ENCODE measurements at places on chromosomes 2 and 18.

DNA sequence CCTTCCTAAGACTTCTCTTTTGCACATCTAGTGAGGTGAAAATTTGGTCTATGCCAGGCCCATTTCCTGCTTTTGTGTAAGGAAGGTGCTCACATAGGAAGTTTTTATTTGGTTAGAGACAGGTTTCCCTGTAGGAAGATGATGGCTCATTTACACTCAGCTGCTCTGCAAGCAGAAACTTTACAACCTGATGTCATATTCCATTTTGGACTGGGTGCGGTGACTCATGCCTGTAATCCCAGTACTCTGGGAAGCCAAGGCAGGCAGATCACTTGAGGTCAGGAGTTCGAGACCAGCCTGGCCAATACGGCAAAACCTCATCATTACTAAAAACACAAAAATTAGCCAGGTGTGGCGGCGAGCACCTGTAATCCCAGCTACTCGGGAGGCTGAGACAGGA lies 35.8 kb downstream of the CASP10 start:
- DNase-seq, result no peak

DNA sequence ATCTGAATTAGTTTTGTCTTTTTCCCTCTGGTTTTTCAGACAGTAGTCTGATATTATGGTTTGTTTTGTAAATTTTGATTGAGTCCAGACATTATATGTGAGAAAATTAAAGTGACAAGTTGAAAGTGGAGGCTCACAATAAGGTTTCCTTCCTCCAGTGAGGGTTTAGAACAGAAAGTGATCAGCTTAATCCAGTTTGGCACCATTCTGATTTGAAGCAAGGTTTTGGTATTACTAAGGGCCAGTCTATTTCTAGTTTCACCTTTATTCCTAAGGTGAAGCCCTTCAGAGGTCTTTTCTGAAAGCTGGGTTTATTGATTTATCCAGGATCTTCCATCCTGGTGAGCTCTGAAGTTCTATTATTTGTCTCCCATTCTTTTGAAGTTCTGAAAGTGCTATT lies 68.7 kb downstream of the CDC42EP3 start:
- no peak for DNase-seq

DNA sequence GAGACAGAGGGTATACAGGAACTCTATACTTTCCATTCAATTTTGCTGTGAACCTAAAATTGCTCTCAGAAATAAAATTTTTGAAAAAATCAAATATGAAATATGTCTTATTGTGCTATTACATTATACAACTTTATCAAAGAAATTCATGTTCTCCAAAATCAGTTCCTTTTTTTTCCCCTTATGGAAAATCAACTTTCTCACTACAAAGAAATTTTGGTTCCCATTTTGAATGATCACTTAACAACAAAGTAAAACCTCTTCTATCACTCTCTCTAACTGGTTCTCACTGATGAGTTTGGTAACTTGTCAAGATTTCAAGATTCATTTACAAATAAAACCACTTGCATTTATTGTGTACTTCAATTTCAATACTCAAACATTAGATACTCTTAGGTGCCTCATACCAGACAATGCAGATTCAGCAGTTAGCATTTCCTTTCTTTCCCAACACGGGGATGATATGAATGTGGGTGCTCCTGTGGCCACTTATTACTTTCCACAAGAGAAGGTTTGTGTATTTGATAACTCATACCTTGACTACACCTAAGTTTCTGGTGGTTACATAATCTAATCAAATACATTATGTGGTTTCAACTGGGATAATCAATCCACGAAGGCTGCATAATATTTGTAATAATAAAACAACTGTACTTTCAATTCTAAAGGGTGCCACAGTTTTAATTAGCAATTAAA lies 6.4 kb downstream of the PSME4 start:
- DNase-seq, result peak; percentile 10

- no peak for DNase-seq
Observed at GRCh38 chr2:233593201-233593600, 24.2 kb upstream of the UGT1A8 start.

DNA sequence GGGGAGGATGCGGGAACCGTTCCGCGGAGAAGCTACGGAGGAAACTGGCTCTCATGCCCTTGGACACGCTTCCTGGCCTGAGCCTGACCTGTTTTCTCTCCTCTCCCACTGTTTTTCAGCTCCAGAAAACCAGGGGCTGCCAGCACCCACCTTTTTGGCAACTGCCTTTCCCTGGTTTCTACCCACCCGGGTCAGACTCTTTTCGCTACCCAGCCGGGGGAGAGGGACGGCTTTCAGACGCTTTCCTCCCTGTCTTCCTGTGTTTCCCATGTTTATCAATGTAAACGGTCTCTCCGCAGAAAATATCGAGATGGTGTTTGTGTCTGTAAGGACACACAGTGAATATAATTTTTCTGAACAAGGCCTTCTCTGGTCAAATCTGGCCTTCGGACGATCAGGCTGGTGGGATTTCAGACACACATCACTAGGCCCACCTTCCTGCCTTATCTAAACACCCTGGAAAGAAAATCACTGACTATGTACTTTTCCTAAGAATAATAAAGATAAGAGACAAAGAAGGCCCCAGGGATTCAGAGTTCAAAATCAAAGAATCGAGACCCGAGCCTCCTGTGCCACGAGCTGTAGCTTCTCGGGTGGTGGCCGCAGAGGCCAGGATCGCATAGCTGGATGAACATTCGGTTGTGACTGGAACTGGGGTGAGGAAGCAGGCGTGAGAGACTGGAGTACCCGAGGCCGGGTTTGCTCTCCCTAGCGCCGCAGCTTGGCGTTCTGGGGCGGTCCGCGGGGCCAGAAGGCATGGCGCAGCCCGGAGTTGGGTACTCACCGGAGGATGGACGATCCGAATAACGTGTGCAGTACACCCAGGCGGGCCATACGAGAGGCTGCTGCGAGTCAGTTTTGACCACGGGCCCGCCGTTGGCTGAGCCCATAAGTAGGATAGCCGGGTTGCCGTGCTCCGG lies 1.7 kb downstream of the EN1 start:
- no peak for DNase-seq

GRCh38 chr2:64523666-64524603 lies at the start of gene AFTPH:
Gene AFTPH, plus strand, starts transcription at chr2:64524328. Its CDS starts 27,147 bp downstream, at chr2:64551475.
- peak; percentile 100 for DNase-seq

GRCh38 chr2:226115102-226115831 lies 684.4 kb downstream of the IRS1 start:
- no peak for DNase-seq

GRCh38 chr2:46857871-46858701 lies 57.5 kb downstream of the MCFD2 start:
- no peak for DNase-seq

DNA sequence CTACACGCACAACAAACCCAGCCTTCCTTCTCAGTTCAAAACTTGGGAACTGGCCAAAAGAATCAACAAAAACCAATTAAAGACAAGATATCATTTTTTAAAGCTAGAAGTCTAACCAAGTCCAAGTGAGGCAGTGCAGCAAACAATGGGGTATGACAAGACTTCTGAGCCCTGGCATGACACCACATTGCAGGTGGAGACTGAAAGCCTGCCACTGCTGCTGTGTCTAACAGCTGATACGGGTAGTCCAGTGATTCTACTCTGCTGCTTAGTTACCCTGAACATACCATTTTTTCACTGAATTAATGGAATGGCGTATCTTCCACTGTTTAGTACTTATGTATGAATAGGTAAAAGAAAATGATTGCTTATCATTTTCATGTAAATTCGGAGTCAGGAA lies 47.4 kb upstream of the KIDINS220 start:
- no peak for DNase-seq

DNA sequence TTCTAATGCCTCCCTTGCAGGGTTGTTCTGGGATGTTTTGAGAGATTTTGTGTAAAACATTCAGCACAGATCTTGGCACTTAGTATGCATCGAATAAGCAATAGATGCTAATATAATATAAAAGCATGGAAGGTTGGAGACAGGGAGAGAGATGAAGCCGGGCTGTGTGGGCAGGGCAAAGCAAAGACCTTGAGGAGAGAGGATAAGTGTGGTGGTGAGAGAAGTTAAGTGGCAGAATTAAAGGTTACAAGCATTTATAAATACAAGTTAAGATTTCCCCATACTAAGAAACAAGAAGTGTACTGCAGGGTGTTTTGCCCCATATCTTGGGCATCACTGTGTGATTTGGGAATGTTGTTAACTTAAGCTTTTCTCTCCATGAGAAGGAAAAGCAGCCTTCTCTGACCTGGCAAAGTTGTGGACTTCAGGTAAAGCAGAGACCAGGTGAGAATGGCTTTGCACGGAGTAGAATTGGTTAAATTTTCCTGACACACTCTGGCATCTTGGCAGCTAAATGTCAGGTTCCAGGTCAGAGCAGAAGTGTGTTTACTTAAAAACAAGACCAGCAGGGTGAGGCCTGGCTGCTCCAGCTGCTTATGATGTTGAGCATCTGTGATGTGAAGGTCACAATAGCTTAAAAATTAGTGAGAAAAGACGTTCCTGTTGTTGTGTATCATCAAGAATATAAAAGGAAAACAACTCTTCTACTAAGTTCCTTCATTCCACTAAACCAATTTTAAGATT lies 288.5 kb upstream of the HNMT start:
- no peak for DNase-seq

GRCh38 chr2:238235856-238236255 lies 4.0 kb downstream of the HES6 start:
- DNase-seq, result no peak

DNA sequence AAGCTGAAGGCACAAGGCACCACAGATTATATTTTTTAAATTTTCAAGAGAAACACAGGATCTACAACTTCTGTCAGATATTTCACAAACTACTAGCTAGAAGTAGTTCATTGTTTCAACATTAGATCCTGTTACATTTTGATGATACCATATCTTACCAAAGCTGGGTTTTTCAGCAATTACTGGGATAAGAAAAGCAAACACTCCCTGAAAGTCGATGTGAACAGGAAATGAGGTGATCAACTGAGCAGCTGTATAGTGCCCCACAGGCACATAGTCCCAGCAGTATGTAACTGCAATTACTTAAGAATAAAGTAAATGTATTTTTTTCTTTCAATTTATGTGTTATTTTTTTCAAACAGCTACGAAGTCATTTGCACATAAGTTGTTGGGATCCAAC lies 103.5 kb downstream of the DNER start:
- DNase-seq, result no peak

DNA sequence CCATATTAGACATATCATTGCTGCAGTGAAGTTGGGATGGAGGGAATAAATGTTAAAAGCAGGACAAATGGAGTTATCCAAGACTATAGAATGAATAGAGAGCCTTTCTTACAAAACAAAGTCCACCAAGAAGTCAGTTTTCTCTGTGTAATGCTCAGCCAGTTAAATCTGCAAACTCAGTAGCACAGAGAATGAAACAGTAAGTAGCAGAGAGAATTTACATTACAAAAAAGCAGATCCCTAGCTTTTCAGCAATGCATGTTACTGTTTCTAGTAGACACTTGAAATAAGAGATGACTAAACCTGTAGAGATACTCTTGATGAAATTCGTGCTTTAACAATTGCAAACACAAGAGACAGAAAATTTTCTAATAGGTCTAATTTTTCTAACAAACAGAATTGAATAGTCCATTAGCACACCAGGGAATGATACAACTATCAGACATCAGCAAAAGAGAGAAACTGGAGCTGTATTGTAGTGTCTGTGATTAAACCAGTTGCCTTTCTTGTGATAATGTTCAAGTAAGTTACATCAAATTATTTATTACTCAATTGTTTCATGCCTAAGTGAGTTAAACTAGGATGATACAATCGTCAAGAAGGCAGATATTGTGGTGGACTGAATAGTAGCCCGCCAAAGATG lies 322.2 kb upstream of the DDX18 start:
- DNase-seq, result no peak

All from CD4-positive, alpha-beta T cell treated with Interleukin-12 subunit alpha and Interleukin-12 subunit beta, for 1 hour (primary cell).